ENCODE measurements at places on chromosomes 11 and 22.

- DNase-seq = no peak
Measured at GRCh38 chr11:125429174-125429707, 66.8 kb downstream of the FEZ1 start.

DNA sequence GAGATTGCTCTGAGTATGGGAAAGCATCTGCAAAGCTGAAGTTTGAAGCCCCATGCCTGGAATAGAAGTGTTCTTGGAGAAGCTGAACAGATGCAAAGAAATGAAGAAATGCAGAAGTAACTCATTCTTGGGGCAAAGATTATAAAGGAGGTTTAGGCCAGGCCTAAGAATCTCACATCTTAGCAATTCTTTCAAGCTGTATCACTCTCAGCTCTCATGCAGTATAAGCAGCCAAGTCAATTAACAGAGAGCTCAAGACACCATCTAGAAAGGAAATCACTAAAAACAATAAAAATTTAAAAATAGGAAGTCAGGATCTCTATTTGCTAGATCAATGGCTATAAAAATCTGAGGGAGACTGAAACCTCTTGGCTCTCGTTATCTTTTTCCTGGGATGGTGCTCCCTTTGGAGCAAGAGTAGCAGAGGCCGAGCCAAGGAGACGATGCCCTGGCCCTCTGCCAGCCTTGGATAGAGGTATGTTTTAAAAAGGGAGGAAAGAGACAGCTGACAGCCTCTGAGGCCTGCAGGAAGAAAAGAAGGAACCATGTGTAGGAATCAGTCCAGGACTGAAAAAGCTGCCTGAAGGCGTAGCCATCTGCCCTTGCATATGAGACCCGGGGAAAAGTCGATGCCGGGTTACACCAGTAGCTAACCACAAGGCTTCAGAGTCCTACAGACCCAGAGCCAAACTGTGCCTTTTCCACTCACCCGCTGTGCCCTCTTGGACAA is 229.8 kb downstream of the BLID start:
- no peak for DNase-seq

GRCh38 chr11:130480711-130481140 is 32.3 kb downstream of the ADAMTS15 start:
- DNase-seq = no peak

DNA sequence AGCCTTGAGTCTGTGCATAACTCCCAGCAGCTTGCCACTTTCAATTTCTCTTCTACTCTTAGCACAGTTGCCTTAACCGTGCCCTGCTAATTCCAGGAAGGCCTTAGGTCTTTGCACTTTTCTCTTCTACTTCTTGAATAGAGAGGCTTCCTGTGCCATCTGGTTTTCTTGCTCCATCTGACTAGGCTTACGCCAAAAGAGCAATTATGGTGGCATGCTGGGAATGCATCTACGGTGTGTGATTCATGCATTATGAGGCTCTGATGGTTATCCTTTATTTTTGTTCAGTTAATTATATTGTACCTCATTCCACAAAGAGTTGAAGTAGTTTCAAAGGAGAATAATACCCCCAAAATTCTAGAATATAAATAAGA is 29.4 kb downstream of the SIK2 start:
- DNase-seq = no peak

- DNase-seq = no peak
Measured at GRCh38 chr22:25833091-25833490, 91.1 kb downstream of the MYO18B start.

- no peak for DNase-seq
Measured at GRCh38 chr22:32794449-32795213, 6.9 kb upstream of the TIMP3 start.

DNA sequence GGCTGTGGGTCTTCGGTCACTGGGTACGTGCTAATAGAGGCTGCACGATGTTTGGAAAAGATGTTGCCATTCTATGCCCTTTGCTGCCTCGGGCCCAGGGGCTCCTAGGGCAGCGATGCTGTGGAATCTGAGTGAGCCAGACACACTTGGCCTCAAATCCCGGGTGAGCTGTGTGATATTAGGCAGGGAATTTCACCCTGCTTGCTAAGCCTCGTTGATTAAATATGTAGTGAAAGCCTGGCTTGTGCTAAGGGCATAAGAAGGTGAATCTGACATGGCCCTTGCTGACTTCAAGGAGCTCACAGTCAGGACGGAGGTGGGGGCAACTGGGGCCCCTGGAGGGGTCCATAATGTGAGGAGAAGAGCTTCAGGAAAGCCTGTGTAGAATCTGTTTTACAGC is 5.4 kb upstream of the HMOX1 start:
- no peak for DNase-seq

DNA sequence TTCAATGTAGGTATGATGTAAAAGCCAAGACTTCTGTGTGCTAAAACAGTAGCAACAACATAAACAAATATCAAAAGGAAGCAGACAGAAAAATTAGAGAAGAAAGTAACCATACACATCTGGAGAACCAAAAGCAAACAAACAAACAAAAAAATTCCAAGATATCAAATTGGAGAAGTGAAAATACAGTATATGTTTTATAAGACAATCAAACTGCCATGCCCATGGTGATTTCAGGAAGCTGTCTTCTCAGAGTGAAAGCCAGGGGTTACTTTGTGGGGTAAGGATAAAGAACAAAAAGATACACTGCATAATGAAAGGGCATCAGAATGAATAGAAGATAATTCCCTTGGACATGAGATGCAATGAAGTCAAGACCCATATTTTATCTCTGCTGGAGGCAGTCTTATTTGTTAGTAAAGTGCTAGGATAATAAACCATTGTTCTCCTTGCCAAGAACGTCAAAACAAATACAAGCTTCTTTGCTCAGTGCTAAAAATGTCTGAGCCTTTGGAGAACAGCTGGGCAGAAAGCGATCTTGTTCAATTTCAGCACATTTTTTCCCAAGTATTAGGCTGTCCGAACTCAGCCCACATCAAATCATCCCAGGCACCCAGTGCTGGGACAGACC is 38.1 kb upstream of the LDLRAD3 start:
- DNase-seq = no peak

GRCh38 chr11:131889146-131889577 is 518.7 kb downstream of the NTM start:
- DNase-seq = no peak

GRCh38 chr22:32761251-32761903 is 40.1 kb upstream of the TIMP3 start:
- DNase-seq = no peak

- no peak for DNase-seq
Measured at GRCh38 chr11:124518989-124519451, 24.4 kb downstream of the OR8B12 start.

DNA sequence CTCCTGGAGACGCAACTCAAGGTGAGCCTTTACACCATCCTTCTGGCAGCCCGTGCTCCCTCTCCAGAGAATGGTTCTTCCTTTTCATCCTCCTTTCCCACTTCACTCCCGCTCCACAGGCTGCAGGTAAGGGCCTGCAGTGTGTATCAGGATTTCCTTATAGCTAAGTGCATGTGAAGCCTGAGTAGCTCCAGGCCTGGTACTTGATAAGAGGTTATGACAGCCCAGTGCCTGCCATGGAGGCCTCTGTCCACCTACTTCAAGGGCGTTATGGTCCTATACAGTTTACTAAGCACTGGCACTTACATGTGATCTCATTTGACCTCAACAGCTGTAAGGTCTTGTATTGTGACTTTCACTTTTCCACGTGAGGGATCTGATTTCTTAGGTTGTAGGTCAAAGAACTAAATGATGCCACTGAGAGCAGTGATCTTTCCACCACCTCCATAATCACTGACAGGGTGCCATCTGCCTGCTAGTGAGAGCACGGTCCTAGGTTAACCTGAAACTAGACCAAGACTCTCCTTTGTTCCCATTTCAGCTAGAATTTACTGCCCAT is 18.1 kb downstream of the SSH3 start:
- no peak for DNase-seq

DNA sequence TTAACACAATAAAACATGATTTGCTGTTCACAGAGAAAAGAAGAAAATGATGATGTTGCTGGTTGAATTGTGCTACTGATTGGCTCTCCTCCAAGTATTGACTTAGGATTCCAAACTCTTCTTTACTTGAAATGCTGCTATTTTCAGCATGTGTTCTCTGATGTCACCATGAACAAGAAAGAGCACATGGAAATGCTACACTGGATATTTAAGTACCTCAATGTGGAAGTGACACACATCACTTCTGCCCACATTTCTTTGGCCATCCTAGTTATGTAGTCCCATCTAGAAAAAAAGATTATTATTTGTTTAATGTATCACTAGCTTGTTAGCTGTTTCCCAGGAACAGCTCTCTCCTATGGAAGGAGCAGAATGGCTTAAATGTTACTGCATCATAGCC is 27.2 kb downstream of the OR52B2 start:
- no peak for DNase-seq

- DNase-seq = no peak
Measured at GRCh38 chr11:119320776-119321524, 4.0 kb upstream of the MCAM start.

DNA sequence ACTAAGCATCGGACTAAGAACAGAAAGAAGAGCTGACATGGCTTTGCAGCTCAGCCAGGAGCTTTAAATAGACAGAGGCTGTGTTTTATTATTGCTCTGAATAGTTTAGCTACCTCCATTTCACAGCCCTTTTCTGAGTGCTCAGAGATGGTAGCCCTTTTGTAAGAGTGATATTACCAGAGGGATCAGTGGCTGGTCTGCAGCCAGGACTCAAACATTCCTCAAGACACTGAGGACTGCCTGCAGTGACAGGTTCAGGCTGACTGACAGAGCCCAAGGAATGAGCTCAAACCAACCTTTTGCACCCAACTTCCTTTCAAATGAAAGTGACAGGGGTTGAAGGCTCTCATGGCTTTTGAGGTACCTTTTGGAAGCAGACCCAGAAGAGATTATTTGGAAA is 189.0 kb downstream of the DDX10 start:
- no peak for DNase-seq

- DNase-seq = no peak
Measured at GRCh38 chr11:1705126-1706052, 8.4 kb downstream of the KRTAP5-6 start.
